Activated CD4-positive, CD25-positive, alpha-beta regulatory T cell treated with anti-CD3 and anti-CD28 coated beads, Interleukin-2, amount 50 U/mL, for 16 hours (primary cell): ENCODE measurements at places on chromosomes 7 and 10.

- DNase-seq = no peak
Measured at GRCh38 chr7:119708891-119709290, 564.1 kb upstream of the KCND2 start.

- DNase-seq = no peak
Measured at GRCh38 chr10:91677911-91678310, 45.0 kb upstream of the PPP1R3C start.

- DNase-seq = no peak
Measured at GRCh38 chr10:103564116-103564501, 70.6 kb downstream of the NEURL1 start.

GRCh38 chr7:4692055-4692454, 10.0 kb downstream of the FOXK1 start:
- DNase-seq = no peak

- no peak for DNase-seq
Measured at GRCh38 chr7:7742223-7742622, 23.8 kb upstream of the RPA3 start.

GRCh38 chr10:48806342-48806741, 121.7 kb downstream of the WDFY4 start:
- no peak for DNase-seq

GRCh38 chr10:4810092-4810491, 15.9 kb upstream of the AKR1E2 start:
- DNase-seq = no peak

GRCh38 chr7:28267012-28267411, 86.4 kb upstream of the JAZF1 start:
- DNase-seq = no peak

GRCh38 chr10:30284865-30285594, 64.0 kb downstream of the MTPAP start:
- DNase-seq = no peak

DNA sequence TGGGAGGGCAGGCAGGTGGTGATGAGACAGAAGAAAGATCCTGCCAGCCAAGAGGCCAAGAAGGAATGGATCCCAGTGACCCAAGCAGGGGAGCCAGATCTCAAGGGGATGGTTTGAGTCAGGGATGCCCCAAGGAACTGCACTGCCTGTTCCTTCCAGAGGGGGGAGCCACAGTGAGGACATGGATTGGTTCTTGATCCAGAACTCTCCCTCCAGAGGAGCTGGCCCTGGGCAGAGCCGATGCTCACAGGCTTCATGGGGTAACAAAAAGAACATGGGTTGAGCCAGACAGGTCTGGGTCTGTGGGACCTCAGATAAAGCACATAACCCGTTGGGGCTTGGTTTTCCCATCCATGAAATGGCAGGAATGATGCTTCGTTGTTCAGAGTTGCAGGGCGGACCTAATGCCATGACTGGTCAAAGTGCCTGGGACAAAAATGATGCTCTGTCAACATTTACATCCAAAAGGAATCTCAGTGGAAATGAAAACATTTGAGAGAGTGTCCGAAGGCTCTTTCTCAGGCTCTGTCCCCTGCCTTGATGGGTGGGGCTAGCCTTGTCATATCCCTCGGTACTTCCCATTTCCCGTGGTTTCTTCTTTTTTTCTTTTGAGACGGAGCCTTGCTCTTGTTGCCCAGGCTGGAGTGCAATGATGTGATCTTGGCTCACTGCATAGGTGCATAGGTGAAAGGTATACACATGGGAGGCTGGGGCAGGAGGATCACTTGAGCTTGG, 4.7 kb upstream of the DENND2A start:
- DNase-seq = no peak
